Stimulated activated CD4-positive, alpha-beta T cell treated with anti-CD3 and anti-CD28 coated beads, Interleukin-4, amount 100 ng/mL, for 4 hours (primary cell): ENCODE measurements at places on chromosomes 6 and 20.

- DNase-seq = no peak
Measured at GRCh38 chr6:159821122-159821521, 21.0 kb downstream of the PNLDC1 start.

DNA sequence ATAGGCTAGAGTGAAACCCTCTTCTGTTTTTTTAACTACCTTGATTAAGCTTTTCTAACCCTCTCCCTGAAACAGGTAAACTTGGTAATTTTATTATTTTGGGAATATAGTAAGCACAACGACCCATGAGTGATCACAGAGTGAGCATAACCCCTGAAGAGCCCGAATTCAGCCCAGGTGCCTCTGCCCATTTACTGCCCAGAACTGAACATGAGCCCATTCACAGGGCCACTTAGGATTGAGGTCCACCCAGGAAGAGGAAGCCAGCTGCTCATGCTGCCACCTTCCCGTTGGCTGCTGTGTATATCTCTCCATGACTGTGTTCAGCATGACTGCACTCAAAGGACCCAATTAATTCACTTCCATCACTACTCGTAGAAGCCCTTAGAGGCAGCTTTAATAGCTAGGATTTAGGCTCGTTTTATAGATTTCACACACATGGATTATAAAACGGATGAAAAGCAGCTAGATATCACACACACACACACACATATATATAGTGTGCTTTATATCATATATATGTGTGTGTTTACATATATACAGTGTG lies 8.3 kb upstream of the PDE10A start:
- no peak for DNase-seq

- no peak for DNase-seq
Measured at GRCh38 chr20:4230651-4231050, 215.3 kb upstream of the RNF24 start.

GRCh38 chr6:70413992-70414494 lies 735 bp downstream of the FAM135A start:
- DNase-seq = no peak

DNA sequence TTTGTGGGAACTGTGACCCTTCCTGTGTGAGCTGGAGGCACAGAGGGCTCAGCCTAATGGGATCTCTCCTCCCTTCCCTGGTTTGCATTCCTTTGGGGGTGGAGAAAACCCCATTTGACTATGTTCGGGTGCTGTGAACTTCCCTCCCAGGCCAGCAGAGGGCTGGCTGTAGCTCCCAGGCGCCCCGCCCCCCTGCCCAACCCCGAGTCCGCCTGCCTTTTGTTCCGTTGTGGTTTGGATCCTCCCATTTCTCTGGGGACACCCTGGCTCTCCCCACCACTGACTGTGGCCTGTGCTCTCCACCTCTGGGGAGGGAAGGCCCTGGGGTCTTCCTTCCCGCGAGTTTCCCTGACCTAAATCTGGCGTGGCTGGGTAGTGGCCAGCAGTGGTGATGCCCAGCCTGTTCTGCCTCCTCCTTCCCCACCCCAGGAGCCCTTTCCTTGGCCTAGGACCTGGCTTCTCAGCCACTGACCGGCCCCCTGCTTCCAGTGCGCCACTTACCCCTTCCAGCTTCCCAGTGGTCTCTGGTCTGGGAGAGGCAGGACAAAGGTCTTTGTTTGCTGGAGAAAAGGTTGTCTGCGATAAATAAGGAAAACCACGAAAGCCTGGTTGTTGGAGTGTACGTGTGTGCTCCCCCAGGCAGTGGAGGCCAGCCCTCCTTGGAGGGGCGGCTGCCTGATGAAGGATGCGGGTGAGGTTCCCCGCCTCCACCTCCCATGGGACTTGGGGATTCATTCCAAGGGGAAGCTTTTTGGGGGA lies 4.9 kb downstream of the VEGFA start:
- peak; percentile 45 for DNase-seq

DNA sequence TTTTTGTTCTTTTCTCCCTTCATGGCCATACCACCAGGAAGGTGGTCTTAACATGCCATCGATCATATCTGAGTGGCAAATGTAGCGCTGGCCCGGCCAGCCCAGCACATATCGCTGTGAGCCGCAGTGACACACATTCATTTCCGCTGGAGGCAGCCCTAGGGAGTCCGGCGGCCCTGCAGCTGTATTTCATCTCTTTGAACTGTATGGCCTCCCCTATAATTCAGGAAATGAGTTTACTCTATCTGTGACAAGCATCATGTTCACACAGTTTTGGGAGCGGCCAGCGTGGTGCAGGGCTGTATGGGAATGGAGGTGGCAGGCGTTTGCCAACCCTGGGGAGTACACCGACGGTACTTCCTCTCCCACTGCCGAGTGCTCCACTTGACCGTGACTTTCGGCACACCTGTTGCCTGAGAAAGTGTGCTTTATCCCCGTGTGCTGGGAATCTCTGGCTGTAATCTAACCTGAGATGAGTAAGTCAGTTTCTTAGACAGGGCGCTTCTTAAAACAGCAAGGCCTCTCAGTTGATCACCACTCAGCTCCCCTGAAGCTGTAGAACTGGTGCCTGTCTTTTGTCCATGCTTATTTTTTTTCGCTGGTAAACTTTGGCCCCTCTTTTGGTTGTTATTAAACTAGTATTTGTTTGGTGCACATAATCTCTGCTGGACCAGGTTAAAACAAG lies 257.1 kb upstream of the TAB2 start:
- peak; percentile 47 for DNase-seq

GRCh38 chr6:18675881-18676280 lies 288.7 kb downstream of the RNF144B start:
- DNase-seq = no peak

DNA sequence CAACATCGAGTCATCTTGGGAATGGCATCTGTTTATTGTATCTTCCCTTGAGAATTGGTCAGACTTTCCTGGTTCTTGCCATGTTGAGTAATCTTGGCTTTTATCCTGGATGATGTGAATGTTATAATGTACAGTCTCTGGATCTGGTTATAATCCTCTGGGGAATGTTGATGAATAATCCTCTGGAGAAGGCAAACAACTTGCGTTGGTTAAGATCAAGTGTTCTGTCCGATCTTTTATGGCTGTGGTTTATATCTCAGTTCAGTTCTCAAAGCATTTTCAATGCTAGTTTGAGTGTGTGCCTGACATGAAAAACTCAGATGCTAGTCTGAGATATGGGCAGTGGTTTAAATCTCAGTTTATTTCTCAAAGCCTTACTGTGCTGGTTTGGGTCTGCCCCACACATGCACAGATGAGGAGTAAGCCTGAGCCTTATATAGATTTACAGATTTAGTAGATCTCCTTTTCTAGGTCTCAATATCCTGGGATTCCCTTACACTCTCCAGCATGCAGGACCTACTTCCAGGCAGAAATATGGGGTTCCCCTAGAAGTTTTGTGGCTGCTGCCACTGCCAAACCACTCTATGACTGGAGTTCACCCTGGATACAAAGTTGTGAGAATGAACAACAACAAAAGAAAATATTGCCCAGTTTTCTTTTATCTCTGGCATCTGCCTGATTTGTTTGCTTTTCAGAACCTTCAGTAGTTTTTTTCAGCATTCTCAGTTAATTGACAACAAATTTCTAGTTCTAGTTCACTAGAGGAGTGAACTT lies 191.8 kb upstream of the MAN1A1 start:
- no peak for DNase-seq

GRCh38 chr6:79377047-79377446 lies 142.6 kb upstream of the HMGN3 start:
- DNase-seq = no peak

DNA sequence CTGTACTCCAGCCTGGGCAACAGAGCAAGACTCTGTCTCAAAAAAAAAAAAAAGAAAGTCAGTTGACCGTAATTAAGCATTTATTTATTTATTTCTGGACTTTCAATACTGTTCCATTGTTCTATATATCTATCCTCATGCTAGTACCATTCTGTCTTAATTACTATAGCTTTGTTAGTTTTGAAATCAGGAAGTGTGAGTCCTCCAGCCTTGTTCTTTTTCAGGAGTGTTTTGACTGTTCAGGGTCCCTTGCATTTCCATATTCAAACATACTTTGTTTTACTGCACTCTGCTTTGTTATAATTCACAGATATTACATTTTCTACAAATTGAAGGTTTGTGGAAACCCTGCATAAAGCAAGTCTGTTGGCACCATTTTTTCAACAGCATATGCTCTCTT lies 36.7 kb upstream of the ASXL1 start:
- DNase-seq = no peak

DNA sequence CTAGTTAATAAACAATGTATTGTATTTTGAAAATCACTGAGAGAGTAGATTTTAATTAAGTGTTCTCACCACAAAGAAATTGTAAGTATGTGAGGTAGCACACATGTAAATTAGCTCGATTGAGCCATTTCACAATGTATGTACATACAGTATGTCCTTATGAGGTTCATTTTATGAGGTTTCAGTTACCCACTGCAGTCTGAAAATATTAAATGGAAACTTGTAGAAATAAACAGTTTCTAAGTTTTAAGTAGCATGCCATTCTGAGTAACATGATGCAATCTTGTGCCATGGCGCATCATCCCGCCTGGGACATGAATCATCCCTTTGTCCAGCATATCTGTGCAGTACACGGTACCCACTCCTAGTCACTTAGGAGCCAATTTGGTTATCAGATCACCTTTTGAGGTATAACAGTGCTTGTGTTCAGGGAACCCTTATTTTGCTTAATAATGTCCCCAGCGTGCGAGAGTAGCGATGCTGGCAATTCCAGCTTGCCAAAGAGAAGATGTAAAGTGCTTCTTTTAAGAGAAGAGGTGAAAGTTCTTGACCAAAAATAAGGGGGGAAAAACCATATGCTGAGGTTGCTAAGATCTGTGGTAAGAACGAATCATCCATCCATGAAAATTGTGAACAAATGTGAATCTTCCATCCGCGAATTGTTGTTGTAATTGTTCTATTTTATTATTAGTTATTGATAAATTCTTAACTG lies 64.7 kb downstream of the KCNS1 start:
- peak; percentile 37 for DNase-seq
